Stimulated activated CD4-positive, alpha-beta T cell treated with anti-CD3 and anti-CD28 coated beads, Interleukin-15, amount 100 ng/mL, for 48 hours (primary cell): ENCODE measurements at places on chromosomes 5 and 9.

GRCh38 chr5:110333384-110333783, 393.1 kb downstream of the TMEM232 start:
- DNase-seq = no peak

GRCh38 chr9:131545003-131545785, at the start of gene PRRT1B:
Gene PRRT1B, plus strand, starts transcription at chr9:131545523. Its CDS starts 93 bp downstream, at chr9:131545616.
- DNase-seq = no peak

GRCh38 chr9:129253803-129254381, 75.8 kb upstream of the IER5L start:
- no peak for DNase-seq

DNA sequence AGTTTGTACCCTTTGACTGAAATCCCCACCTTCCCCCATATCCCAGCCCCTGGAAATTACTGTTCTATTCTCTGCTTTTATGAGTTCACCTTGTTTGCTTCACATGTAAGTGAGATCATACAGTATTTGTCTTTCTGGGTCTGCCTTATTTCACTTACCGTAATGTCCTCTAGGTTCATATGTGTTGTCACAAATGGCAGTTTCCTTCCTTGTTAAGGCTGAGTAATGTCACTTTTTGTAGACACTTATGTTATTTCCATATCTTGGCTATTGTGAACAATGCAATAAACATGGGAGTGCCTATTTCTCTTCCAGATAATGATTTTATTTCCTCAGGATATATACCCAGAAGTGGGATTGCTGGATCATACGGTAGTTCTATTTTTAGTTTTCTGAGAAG, 272.3 kb downstream of the MRPS30 start:
- no peak for DNase-seq

DNA sequence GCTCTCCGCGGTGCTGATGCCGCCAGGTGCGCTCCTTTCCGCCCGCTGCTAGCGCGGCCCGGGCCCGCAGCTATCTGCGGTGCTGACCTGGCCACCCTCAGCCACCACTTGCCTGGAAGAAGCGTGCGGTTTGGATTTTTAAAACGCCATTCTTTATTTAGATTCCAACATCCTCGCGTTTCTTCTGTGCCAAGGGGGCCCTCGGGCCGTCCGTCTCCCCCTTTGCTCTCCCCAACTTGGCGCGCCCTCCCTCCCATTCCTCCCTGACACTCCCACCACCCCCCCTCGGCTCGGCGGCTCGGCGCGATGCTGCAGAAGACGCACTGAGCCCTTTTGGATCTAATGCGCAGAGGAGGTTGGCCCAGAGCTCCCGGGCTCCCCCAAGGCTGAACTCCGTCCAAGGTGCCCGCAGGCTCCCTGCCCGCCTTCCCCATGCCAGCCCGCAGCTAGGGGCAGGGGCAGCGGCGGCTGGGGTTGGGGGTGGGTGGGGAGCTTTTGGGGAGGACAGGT, at the start of gene BARHL1:
Gene BARHL1, plus strand, starts transcription at position 331 of the 510 bp plus-strand sequence. CDS start 192 bp downstream, outside the sequence.
- DNase-seq = no peak

DNA sequence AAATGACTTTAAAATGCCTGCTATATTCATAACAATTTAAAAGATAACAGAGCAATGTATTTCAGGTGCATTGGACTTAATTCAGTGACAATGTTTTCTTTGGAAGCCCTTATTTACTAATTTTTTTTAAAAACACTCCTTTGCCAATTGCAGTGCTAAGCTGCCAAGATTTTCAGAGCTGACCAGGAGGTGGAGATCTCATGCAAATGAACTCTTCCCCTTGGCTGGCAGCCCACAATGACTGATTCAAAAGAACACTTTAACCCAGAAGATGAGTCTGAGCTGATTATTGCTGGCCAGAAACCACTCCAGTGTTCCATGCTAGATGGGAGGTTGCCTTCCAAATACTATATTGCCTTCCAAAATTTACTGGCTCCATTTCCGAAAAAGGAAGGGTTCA, 128.3 kb upstream of the CCNH start:
- DNase-seq = no peak

DNA sequence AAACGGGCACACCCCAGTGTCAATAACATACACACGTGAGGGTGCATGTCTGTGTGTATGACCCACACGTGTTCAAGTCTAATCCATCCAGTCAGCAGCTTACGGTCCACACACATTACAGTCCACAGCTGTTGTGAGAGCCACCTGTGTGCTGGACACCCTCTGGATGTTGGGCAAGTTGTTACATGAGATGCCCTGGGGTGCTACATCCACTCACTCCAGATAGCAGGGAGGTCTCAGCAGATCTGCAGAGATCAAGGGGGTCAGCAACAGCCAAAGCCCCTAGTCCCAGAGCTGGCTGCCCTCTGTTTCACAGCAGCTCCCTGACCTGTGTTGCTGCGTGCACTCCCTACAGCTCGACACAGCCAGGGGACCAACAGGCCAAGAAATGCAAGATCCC, 4.3 kb upstream of the AIF1L start:
- no peak for DNase-seq

- no peak for DNase-seq
These were observed 160.2 kb upstream of the TBCA start for GRCh38 chr5:77936365-77936693.

- DNase-seq = no peak
These were observed 1019.0 kb downstream of the CDH18 start for GRCh38 chr5:18968966-18969365.

GRCh38 chr5:180021900-180022299, 49.7 kb downstream of the RNF130 start:
- no peak for DNase-seq

DNA sequence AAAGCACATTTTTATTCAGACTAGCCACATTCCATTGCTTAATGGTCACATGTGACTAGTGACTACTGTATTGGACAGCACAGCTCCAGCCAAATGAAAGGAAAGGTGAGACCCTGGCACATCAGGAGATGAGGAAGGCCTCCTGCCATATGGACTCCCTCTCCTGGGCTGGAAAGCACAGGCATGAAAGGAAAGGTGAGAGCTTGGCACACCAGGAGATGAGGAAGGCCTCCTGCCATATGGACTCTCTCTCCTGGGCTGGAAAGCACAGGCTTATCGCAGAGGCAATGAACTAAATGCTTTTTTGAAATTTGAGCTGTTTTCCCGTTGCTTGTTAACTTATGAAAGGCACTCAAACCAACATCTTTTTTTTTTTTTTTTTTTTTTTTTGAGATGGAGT, 144.8 kb upstream of the SLC12A2 start:
- no peak for DNase-seq

DNA sequence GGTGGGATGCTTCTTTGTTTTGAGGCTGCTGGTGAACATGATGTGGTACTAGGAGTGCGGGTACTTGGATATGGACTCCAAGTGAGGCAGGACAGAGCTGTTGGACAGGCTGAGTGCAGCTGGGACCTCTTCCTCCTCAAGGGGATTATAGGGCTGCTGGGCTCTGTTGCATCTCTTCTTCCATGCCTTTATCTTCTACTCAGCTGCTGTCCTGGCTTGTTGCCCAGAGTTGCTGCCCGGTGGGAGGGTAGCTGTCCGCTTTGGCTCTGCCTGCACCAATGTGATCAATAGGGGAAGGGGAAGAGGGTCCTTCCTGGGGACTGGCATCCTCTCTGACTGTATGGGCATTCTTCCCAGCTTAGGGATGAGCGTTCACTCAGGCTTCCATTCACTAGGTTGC, 1217.9 kb upstream of the ACO1 start:
- no peak for DNase-seq

DNA sequence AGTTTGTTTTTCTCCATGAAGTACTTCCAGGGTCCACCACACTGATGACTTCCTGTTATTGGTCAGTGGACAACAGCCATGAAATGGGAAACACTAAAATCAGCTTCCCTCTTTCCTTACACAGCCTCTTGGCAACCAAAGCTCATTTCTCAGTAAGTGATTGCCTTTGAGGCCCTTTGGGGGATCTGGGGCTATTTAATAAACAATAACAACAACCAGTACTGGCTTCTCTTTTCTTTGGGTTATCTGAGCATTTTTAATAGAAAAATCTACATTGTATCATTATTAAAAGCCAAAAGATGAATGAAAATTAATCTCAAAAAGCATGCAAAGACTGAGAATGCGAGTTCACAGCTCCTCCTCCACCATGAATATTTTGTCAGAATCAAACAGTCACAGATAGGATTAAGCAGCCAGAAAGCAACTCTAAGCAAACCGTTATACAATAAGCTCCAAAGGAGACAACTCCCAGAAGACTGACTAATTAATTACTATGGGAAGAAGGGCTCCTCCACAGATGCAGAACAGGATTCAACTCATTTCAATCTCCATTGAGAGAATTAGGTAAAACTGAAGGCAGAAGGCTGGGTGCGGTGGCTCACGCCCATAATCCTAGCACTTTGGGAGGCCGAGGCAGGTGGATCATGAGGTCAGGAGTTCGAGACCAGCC, 68.3 kb downstream of the SERINC5 start:
- no peak for DNase-seq

DNA sequence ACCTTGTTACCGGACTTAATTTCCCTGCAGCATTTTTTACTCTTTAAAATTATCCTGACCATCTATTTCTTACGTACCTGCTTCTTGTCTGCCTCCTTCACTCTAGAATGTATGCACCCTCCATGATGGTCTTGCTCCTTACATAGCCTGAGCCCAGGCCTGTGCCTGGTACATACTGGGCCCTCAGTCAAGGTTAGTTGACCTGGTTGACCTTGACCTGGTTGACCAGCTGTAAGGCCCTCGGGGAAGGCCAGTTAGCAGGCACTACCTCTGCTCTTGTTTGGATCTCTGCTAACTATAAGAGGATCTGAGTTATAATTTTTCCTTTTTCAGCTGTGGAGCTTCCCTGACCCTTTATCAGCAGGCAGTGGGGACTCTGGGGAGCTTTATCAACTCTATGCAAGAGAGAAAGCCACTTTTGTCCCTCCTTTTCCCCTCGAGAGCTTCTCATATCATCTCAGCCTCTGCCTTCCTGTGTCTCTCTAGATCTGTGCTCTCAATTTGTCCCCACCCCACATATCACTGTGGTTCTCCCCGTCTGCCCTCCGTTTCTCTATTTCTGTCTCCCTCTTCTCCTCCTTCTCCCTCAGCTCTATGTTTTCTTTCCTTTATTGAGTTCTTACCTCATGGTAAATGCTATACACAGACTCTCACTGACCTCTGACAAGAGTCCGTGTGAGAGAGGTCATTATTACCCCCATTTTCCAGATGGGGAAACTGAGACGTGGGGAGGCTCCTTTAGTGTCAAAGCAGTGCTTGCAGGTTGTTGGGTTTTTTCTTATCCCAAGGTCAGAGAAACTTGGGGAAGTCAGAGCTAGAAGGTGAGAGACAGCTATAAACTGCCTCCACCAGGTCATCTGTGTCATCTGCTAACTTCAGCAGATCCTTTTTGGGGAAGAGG, 28.6 kb downstream of the SPRY4 start:
- DNase-seq = no peak

DNA sequence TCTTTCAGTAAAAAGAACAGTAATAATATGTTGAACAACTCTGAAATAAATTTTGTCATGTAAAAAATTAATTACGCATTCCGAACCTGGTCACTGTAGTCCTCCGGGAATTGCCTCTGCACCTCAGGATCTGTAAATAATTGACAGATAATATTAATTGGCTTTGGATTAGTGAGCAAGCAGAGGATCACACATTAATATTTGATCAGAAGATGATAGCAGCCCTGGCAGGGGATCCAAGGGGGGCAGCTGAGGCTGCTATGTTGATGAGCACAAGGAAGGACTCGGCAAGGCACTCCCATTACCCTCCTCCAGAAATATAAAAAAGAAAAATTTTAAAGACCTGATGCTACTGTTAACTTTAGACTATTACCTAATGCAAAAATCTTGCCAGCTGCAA, 137.4 kb downstream of the DENND1A start:
- no peak for DNase-seq

DNA sequence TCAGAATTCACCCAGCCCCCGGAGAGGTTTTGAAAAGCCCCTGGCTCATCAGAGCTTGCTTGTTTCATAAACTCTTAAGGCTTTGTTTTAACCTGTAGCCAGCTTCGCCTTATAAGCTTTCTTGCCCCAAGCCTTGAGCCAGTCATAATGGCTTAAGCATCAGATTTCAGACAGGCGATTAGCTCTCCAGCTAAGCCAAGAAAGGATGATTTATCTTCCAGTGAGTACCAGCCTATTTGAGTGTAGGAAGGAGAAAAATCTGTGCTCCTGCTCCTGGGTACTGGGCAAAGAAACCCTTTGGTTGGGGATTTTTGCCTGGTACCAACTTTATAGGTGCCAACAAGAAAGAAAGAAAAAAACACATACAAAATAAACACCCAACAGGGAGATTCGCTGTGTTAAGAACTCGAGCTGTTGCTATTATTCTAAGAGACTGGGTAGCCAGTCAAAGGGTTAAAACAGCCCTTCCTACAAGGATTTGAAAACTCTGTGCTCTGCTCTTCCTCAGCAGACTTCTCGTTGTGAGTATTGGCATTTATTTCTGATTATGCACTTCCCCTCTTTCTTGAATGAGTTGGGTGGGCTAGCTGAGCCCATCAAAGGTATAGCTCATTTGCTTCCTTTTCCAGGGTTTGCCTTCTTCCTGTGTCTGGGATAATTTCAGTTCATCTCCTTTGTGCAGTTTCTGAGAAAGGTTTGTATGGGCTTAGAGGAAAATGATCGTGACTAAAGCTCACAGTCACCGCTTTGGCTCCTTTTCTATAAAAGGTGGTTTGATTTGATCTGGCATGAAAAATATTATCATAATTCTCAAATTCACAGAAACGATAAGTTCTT, 157.2 kb upstream of the DMRT1 start:
- DNase-seq = no peak

GRCh38 chr9:69293156-69293555, 31.9 kb upstream of the ENTREP1 start:
- no peak for DNase-seq

DNA sequence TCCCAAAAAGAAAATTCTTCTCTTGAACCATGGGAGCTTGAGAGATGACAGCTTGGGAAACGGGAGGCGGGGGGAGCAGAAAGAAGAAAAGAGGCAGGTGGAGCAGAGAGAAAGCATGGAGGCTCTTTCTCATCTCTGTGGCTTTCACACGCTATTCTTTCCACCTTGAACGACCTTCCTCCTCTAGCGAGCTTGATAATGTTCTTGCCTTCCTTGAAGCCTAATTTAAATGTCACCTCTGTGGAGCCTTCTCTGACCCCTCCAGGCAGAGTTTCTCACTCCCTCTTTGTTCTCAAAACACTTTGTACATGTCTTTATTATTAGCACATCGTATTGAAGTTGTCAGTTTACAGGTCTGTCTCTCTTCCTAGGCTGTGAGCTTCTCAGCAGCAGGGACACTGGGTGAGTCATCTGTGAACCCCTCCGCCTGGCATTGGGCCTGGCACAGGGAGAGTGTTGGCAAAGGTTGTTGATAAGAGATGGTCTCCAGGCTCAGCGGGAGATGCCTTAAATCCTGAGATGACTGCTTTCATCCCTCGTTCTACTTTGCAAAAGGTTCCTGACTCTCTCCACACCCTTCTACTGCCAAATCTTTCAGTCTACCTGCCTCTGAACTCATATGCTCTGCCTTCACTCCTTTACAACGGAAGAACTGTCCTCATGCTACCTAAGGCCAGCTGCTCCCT, 14.1 kb upstream of the STRBP start:
- DNase-seq = no peak
